NCI-H345 (cell line): ENCODE measurements at places on chromosomes 12 and 14.

DNA sequence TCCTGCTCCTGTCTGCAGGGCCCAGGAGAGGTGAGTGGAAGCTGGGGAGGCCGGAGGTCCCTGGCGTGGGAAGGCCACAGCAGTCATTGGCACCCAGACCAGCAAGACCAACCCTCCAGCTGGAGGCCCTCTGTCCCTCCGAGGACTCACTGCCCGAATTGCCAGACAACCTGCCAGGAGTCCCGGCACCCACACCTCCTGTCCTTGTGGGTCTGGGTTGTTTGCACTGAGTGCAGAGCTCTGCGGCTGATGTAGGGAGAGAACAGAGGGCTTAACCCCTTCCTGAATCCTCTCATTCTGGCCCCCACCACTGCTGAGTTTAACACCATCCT lies 204.9 kb downstream of the KIF26A start:
- DNase-seq, result no peak

DNA sequence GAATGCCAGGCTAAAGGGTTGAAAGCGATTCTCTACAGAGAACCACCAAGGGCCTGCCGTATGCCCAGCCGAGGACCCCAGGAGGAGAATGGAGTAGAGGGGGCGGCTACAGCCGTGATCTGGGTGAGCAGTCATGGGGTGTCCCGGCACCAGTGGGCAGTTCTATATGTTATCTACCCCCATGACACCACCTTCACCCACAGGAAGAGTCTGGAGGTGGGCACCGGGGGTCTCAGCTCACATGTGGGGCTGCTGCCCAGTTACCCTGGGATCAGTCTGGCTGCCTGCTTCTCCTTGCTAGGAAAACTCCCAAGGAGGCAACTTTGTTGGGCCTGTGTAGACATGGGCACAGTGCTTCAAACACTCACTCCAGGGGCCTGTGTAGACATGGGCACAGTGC lies 99.4 kb downstream of the LGMN start:
- no peak for DNase-seq

GRCh38 chr12:13173012-13173932 lies 23.3 kb upstream of the EMP1 start:
- no peak for DNase-seq

- no peak for DNase-seq
These were observed 32.6 kb upstream of the ARHGAP5 start for GRCh38 chr14:32044454-32044853.

DNA sequence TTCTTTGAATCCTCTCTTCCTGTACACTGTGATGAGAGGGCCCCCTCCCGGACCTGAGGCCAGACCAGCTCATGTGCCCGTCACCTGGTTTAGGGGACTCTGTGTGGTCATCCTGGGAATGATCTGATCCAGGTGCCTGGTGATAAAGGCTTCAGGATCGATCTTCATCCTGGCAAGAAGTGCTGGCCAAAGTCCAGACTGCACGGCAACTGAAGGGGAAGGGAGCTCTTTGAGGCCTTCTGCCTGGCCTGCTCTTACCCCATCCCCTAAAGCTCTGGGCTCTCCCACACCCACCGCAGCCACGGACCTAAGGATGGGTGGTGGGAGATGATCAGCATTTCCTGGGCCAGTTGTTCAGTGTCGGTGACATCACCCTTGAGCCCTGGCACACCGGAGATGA lies 31.8 kb downstream of the GCN1 start:
- no peak for DNase-seq

GRCh38 chr14:26323869-26324268 lies 274.0 kb downstream of the NOVA1 start:
- DNase-seq, result peak; percentile 94

GRCh38 chr12:52005903-52006703 lies 643 bp upstream of the TAMALIN start:
- peak; percentile 55 for DNase-seq
